ENCODE measurements at places on chromosomes 7 and 10.

DNA sequence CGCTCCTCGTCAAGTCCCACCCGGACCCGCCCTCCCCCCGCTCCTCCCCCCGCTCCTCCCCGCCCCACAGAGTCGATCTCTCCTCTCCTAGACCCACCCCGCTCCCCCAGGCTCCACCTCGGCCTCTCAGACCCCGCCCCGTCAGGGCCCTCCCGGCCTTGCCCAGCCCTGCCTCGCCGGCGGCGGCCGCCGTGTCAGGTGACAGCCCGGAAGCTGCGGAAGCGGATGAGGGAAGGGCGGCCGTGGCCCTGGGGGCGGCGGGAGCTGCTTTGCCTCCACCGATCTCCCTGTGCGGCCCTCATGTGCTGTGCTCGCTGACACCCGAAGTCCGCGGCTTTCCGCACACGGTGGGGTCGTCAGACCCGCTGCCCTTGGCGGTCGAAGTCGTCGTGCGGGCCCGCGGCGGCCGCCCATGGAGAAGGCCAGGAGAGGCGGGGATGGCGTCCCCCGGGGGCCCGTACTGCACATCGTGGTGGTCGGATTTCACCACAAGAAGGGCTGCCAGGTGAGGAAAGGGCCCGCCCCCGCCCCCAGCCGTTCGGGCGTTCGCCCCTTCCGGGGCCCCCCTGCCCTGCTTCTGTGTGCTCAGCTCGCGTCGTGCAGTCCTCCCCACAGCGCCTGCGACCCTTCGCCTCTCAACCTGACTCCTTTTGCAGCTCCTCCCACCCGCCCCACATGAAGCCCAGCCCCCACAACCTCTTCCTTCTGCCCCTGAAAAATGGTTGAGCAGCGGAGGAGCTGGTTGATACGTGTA lies at the start of gene AVL9:
AVL9 (plus strand) TSS at position 192 of the 754 bp plus-strand sequence; CDS start at position 413, 221 bp downstream.
- peak; percentile 91 for DNase-seq

DNA sequence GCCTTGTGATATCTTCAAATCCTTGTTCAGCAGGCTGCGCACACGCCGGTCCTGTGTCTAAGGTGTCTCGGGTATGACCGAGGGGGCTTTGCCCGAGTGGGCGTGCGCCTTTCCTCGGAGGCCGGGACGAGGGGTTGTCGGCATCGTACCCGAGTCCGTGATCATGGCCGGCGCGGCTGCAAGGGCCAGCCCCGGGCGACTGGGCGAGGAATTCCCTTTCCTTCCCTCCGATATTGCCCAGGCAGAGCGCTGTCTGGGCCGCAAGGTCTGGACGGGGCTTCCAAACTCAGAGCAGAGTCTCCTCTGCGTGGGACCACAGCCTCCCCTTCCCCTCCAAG lies 59.7 kb downstream of the ZNF467 start:
- DNase-seq, result no peak

DNA sequence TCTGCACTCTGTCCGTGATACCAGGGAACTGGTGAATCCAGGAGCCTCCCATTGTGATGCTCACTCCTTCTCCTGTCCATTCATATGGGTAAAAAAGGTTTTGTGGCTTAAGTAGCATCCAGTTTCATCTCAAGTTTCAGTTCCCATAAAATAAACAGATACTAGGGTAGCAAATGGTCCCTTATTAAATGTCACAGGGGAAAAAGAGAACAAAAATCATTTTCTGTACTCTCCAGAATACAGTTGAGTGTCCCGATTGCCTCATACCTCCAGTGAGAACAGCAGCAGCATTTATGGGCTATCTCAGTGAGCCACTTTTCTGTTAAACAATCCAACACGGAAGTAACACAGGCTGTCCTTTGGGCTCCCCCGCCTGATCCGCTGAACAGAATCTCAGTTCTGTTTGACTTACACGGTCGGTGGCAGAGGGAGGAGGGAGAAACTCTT lies 179.6 kb downstream of the CELF2 start:
- no peak for DNase-seq

GRCh38 chr7:122040147-122040546 lies 103.9 kb downstream of the AASS start:
- DNase-seq, result no peak

DNA sequence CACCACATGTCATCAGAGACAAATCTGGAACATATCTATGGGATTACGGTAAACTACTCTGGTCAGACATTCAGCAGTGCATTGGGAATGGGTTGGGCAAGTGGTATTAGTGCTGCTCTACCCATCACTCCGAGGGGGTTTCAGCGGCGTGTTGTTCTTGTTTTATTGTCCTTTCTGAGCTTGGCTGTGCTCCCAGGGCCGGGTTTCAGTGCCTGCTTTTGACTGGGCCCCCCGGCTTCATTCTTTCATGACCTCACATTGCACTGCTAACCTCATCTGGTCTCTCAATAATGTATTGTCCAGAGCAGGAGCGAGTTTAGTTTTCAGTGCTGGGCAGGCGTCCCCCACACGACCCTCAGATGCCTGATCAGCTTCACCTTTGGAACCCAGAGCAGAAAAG lies 364.6 kb downstream of the PAXIP1 start:
- no peak for DNase-seq

GRCh38 chr10:8054494-8055407 lies at the start of gene GATA3:
TSS of gene GATA3 (plus strand) at chr10:8054688. CDS start at chr10:8055656, 968 bp downstream.
- DNase-seq, result no peak

DNA sequence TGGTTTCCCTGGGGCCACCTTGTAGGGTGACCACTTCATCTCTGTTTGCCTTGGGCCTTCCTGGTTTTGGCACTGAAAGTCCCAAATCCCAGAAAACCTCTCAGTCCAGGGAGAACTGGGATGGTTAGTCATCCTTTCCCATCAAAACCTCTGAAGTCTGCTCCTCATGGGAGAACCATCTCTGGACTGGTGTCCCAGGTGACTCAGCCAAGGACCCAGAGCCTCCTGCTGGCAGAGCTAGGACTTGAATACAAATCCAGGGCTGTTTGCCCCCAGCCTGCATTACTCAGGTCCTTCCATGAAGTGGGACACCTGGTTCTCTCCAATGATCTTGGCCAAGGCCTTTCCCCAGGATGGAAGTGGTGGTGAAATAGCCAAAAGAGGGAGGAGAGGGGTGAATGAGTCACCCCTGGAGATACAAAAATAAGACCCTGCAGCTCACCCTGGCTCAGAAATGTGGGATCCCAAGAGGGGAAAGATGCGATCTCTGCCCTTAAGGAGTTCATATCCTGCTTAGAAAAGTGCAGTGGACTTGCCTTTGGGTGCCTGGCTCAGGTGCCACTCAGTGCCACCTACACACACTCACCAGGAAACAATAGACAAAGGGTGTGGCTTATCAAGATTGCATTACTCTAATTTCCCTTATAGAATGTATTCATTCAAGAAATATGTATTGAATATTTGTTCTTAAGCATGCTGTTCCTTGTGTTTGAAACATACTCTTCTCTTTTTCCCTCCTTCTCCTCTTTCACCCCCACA lies 22.0 kb downstream of the ADRA2A start:
- no peak for DNase-seq

GRCh38 chr7:139737221-139738100 lies 40.3 kb downstream of the HIPK2 start:
- no peak for DNase-seq

- DNase-seq, result no peak
Measured at GRCh38 chr10:35136263-35136815, 9.7 kb downstream of the CREM start.

DNA sequence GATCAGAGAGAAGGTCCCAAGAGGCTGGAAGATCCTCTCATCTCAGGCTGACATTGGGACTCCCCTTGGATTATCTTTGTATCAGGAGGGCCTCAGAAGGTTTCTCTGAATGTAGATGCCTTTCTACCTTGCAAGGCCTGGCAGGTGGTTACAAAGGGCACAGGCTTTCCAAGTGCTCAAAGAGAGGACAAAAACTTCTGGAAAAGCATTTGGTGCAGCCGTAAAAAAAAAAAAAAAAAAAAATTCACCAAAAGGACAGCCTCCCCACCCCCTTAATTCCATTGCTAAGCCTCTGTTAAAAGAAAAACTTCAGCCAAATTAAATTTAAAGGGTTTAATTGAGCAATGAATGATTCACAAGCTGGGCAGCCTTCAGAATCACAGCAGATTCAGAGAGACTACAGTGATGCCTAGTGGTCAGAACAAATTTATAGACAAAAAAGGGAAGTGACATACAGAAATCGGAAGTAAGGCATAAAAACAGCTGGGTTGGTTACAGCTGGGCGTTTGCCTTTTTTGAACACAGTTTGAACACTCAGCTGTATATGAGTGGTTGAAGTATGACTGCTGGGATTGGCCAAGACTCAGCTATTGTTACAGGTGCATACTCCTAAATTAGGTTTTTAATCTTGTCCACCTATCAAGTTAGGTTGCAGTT lies 42.5 kb upstream of the LRGUK start:
- DNase-seq, result no peak

- no peak for DNase-seq
Measured at GRCh38 chr10:63883861-63884260, 362.7 kb downstream of the REEP3 start.

GRCh38 chr7:1253681-1254181 lies 21.1 kb downstream of the UNCX start:
- DNase-seq, result no peak

- no peak for DNase-seq
Measured at GRCh38 chr10:79380946-79381721, 33.9 kb downstream of the PPIF start.

- DNase-seq, result no peak
Measured at GRCh38 chr7:117555260-117555659, 75.4 kb downstream of the CFTR start.

- no peak for DNase-seq
Measured at GRCh38 chr10:63718006-63718405, 196.8 kb downstream of the REEP3 start.

- DNase-seq, result no peak
Measured at GRCh38 chr10:80861882-80862281, 324.2 kb downstream of the SH2D4B start.

DNA sequence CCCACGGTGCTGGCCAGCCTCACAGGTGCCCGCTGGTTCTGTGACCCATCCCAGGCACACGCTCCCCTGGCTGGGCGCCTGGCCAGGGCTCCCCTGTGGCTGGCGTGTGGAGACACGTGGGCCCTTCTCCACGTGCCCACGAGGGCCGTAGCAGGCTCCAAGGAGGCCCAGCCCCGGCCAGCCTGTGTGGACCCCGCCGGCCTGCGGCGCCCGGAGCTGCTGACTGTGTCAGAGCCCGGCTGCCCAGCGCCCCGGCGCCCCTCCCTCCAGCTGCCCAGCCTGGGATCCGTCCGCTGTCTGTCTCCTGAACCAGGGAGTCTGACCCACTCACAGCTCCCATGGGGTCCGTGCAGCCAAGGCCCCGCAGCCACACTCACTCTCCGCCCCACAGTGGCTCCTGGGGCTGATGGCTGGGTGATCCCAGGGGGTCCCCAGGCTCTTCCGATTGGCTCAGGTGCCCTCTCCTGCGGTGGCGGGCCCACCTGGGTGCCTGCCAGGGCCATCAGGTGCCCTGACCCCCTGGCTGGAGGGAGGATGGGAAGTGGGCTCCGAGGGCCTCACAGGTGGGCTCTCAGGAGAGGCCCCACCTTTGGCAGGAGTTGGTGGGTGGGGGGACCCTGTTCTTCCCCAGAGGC lies 9.6 kb downstream of the TMEM184A start:
- no peak for DNase-seq

- no peak for DNase-seq
Measured at GRCh38 chr7:17677408-17677807, 262.9 kb downstream of the SNX13 start.

GRCh38 chr10:112986544-112987190 lies 36.6 kb downstream of the TCF7L2 start:
- DNase-seq, result no peak

DNA sequence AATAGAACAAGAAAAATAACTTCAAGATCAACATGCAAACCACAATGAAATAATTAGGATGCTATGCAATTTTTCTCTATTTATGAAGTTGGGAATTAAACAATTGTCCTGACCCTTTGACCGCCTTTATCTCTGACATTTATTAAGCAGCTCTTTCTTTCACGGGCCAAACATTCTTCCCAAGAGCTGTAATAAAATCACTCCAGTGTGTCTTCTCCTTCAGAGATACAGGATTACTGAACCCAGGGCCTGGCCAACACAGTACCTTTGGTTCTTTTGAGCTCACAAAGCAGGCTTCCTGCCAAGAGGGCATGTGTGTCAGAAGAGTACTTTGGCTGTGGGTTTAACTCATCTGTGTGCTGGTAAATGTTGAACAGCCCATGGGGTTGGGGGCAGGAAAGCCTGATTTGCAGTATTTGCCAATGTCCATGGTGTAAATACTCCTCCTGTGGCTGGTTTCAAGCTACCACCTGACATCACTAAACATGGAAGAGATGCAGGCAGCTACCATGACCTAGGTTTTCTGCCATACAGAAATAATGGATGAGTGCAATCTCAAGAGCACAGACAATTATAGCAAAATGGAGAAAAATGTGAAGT lies 121.7 kb downstream of the FANK1 start:
- DNase-seq, result no peak

DNA sequence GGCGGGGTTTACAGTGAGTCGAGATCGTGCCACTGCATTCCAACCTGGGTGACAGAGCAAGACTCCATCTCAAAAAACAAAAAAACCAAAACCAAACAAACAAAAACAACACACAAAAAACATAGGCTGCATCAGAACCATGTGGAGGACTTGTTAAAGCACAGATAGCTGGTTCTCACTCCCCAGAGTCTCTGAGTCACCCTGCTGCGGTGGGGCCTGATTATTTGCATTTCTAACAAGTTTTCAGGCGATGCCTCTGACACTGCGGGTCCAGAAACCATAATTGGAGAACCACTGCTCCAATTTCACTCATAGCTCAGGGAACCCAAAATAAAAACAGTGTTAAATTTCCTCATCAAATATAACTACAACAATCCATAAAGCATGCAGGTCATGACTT lies 816.7 kb downstream of the MAGI2 start:
- DNase-seq, result no peak

- DNase-seq, result no peak
Measured at GRCh38 chr7:27176962-27177794, 3.1 kb upstream of the HOXA10 start.

DNA sequence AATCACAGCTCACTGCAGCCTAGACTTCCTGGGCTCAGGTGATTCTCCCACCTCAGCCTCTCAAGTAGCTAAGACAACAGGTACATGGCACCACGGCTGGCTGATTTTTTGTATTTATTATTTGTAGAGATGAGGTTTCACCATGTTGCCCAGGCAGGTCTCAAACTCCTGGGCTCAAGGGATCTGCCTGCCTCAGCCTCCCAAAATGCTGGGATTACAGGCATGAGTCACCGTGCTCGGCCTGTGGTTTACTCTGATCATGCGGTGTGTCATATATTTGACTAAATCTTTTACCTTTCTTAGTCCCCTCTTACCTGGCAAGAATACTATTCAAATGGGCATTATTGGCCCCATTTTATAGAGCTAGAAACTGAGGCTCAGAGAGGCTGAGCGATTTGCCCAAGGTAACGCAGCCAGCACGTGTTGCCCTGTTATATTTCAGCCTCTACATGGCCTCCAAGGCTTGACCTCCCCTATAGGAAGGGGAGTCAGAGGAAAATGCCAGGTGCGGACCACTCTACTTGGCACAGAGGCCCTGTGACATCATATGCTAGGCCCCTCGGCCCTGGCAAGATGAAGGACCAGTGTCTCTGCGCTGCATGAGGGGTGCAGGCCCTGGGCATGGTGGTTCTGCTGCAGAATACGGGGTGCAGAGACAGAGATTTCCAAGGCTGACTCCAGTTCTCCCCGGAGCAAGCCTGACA lies 8.2 kb downstream of the ZCCHC24 start:
- DNase-seq, result no peak

- no peak for DNase-seq
Measured at GRCh38 chr7:34849163-34849960, 187.9 kb downstream of the DPY19L1 start.

GRCh38 chr10:82440775-82441174 lies 565.8 kb downstream of the NRG3 start:
- no peak for DNase-seq

GRCh38 chr7:30116771-30117170 lies 18.0 kb upstream of the MTURN start:
- no peak for DNase-seq

- no peak for DNase-seq
Measured at GRCh38 chr7:42959549-42959948, 27.4 kb downstream of the MRPL32 start.

Data from left renal pelvis (tissue), 4 donors.